ENCODE measurements at places on chromosomes 3 and 15. TPM values are rescaled to one million over a fixed set of nuclear protein-coding genes. Genes with fewer than 3 reads are reported as not detected.

DNA sequence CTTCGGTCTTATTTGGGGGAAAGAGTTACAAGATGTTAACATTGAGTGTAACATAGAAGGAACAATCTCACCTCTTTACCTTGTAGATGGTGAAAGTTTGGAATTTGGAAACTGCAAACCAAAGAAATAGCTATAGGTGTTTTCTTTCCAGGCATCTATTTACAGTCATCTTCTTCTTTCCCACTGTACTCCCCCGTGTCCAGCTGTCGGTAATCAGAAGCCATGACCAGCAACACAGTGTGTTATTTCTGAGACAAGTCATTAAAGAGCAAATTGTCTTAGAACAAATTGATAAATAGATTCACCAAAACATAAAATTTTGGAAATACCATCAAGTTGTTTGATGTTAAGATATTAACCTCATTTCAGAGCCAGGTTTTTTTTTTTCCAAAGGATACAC is 590.5 kb upstream of the NAALADL2 start:
- no peak for DNase-seq

- no peak for DNase-seq
Observed at GRCh38 chr15:38885001-38885400, 320.4 kb upstream of the RASGRP1 start.

GRCh38 chr3:163547014-163547685 is 1531.1 kb downstream of the SI start:
- DNase-seq = no peak

DNA sequence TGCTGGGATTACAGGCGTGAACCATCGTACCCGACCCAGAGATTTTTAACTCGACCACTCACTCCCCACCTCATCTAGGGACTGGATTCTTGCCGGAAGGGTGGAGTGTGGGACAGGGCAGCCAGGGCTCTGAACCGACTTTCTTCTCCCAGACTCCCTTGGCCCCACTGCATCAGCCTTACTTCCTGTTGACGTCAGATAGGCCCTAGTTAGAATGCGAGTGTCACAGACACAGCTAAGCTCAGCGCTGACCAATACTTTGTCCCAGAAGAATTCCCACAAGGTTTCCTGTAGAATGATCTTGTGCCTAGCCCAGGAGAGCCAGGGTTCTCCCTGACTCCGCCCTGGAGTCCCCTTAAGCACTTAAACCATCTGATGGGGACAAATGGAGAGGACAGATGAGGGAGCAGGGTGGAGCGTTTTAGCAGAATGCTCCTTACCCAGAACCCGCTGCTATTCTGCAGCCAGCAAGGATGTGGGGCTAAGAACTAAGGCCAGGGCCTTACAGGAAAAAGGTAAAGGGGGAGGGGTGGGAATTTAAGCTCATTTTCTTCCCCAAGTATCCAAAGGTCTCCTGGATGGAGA is 5.8 kb upstream of the TUSC2 start:
- DNase-seq = no peak

DNA sequence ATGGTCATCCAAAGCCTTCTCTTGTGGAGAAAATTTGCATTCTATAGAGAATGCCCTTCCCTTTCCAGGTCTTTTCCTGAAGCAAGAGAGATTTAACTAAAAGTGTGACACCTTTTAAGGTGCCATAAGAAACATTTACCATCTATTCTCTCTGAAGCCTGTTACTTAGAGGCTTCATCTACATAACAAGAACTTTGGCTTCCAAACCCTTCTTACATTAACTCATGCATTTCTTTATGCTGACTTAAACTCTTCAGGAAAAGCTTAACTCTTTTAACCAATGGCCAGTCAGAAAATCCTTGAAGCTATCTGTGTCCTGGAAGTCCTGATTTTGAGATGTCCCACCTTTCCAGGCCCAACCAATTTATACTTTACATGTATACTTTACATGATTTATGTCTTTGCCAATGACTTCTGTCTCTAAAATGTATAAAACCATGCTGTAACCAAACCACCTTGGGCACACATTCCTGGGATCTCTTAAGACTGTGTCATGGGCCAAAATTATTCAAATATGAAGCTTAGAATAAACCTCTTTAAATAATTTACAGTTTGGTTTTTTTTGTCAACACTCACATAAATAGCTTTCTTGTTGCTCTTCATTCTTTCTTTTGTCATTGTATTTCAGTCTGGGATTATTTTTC is 472.6 kb upstream of the NECTIN3 start:
- DNase-seq = no peak

DNA sequence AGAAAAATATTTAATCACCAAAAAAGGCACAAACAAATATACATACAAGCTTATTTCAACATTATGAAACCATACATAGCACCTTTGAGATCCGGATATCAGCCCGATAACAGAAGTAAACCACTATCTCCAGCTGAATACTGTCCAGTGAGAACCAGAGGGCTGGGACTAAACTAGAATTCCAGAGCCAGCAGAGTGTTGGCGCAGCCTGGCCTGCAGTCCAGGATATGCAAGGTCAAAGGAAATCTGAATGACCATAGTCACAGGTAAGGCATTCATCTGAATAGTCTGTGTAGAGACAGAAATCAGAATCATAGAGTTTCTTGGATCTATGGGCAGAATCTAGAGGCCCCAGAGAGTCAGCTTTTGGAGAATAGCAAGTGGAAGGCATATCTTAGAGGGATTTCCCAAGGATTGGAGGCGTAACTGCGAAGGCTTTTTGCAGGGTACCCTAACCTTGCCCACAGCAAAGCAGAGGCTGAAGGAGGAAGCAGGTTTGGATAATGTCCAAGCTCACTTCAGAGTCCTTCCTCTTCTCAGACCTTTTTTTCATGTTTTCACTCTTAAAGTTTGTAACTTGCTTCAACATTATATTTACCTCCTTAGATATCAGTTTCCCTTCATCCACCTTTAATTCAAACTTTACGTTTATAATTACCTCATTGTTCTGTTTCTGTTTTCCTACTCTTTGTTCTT is 32.5 kb upstream of the TP63 start:
- DNase-seq = no peak

GRCh38 chr15:41926185-41927056 is 32.6 kb upstream of the SPTBN5 start:
- no peak for DNase-seq

DNA sequence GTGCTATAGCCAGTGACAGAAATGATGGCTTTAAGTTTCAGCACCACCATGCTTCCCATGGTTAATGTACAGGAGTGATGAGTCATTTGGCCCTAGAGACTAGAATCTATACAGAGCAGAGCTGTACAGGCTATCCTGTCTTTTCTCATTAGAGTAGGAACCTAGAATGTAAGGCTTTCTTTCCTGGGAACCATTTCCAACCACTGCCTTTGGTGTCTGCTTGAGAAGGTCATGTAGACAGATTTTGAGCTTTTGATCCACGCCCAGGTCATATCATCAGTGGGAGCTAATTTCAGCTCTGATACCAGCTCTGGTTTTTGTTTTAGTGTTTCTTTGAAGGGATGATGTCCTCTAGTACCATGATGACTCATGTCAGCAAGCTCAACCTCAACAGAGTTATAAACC is 543.1 kb downstream of the NTRK3 start:
- DNase-seq = no peak

- DNase-seq = no peak
Observed at GRCh38 chr3:71235846-71236245, 347.7 kb downstream of the FOXP1 start.

- no peak for DNase-seq
Observed at GRCh38 chr3:16523778-16524177, 10.3 kb upstream of the RFTN1 start.

GRCh38 chr15:91953432-91953831 is 99.9 kb downstream of the SLCO3A1 start:
- DNase-seq = no peak

GRCh38 chr15:38299216-38299615 is 46.6 kb downstream of the SPRED1 start:
- DNase-seq = no peak

GRCh38 chr3:151688571-151688970 is 45.2 kb upstream of the AADACL2 start:
- DNase-seq = no peak

GRCh38 chr15:75770131-75770530 is 57.5 kb upstream of the CSPG4 start:
- no peak for DNase-seq

- DNase-seq = peak; percentile 9
Observed at GRCh38 chr15:66007663-66008262, 138.5 kb downstream of the RAB11A start.

DNA sequence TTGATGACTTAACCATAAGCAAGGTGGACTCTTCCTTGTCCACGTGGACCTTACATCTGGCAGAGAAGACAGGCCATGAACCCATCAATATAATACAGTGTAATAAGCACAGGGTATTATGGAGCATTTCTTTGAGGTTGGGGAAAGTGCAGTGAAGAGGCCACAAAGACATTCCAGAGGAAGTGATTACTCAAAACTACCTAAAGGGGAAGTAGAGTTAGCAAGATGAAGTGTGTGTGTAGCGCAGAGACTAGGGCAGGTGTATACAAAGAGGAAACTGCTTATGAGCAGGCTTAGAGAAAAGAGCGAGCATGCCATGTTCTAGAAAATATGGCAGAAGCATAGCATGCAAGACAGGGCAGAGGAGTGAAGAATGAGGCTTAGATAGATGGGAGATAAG is 17.9 kb downstream of the CP start:
- peak; percentile 50 for DNase-seq

GRCh38 chr15:96735632-96736240 is 405.2 kb downstream of the NR2F2 start:
- no peak for DNase-seq

DNA sequence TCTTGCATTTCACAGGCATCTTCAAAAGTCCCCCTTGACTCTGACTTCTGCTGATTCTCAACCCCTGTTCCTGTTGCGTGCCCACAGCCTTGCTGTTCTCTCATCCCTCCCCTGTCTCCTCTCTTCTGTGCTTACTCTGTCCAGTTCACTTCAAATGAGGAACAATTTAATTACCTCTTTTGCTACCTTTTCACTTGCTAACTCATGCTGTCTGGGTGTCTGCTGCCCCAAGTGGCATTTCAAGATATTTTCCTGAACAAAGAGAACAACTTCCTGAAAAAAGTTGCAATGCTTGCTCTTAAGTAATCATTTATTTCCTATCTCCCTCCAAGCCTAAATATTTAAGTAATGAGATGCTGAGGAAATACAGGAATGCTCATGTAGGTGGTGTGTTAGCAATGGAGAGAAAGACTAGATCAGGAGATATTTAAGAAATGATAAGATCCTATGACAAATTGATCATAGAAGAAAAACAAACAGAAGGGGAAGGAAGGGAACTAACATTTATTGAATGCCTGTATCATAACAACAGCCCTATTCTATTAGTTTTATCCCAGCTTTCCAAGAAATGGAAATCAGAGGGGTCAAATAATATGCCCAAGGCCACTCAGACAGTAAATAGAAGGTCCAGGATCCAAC is 42.2 kb downstream of the SV2B start:
- no peak for DNase-seq

- DNase-seq = no peak
Observed at GRCh38 chr3:129481766-129482332, 41.8 kb downstream of the IFT122 start.

- DNase-seq = no peak
Observed at GRCh38 chr15:95024351-95024750, 793.0 kb downstream of the MCTP2 start.

DNA sequence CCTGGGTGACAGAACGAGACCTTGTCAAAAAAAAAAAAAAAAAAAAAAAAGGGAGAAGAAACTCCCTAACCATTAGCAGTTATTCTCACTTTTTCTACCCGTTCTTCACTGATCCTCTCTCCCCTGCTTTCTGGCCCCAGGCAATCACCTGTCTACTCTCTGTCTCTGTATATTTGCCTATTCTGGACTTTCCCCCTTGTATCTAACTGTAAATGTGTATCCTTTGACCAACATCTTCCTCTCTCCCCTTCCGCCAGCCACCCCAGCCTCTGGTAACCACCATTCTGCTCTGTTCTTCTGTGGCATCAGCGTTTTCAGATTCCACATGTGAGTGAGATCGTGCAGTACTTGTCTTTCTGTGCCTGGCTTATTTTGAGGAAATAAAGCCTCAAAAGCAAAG is 6.9 kb downstream of the CYFIP1 start:
- peak; percentile 42 for DNase-seq

DNA sequence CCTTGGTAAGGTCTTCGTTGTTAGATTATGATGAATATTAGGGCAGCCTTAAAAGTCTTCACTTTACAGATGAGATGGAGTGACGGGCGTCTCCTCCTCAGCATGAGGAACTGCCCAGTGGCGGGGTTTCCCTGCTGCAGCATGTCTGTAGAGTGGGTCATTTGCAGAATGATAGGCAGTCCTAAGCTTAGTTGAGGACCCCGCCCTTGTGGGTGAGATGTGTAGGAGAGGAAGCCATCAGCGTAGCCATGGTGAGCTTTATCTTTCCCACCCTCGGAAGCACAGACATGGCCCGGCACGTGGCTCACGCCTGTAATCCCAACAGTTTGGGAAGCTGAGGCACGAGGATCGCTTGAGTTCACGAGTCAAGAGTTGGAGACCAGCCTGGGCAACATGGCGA is 877 bp downstream of the NIT2 start:
- no peak for DNase-seq

- DNase-seq = no peak
Observed at GRCh38 chr3:45273681-45274515, 47.8 kb upstream of the TMEM158 start.

- no peak for DNase-seq
Observed at GRCh38 chr3:53056442-53056841, 10.6 kb upstream of the SFMBT1 start.

GRCh38 chr3:154274348-154274747 is 49.9 kb downstream of the DHX36 start:
- no peak for DNase-seq

DNA sequence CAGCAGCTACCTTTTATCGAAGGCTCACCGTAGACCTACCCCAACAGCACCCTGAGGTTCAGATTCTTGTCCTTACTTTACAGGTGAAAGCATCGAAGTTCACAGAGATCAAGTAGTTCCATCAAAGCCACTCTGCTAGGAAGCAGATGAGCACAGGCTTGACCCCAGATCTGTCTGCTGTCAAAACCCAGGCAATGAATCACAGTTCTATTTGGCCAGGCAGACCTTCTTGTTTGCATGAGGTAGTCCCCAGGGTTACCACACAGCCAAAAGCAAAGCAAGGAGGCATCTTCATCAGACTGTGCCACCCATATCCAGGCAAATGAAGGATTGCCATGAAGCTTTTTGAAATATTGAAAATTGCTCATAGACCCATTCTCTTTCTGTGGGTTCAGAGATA is 33.0 kb downstream of the HES1 start:
- no peak for DNase-seq

GRCh38 chr3:20698896-20699295 is 512.9 kb upstream of the SGO1 start:
- DNase-seq = no peak

UPK1B gene
- total RNA-seq = not detected

RHOV gene
- 13.3 TPM for total RNA-seq

TUSC7 gene
- not detected for total RNA-seq

CTDSPL gene
- total RNA-seq = 0.13 TPM

SPG21 gene
- total RNA-seq = 64.9 TPM

PRR20G gene
- not detected for total RNA-seq

ARGFX gene
- not detected for total RNA-seq

LIPC gene
- not detected for total RNA-seq

CCR8 gene
- total RNA-seq = 16.9 TPM

GATM gene
- 42.5 TPM for total RNA-seq

SPINT1 gene
- total RNA-seq = 26.6 TPM

GOLGA8G gene
- total RNA-seq = not detected

SNUPN gene
- 22.9 TPM for total RNA-seq

Measured in GM12878 (cell line).